ENCODE measurements at places on chromosomes 2 and 18.

DNA sequence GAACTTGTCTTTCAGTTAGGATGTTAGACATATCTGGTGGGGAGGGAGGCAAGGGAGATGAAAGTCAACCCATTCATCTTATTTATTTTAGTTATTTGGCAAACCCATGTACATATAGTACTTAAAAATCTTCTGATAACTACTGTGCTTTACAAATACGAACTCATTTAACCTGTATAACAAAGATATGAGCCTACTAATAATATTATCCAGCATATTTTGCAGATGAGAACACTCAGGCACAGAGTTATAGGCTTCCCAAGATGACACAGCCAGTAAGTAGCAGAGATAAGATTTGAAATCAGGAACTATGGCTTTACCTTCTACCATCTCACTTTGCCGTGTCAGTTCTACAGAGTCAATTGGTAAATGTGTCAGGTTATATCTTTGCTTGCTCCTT lies 262.6 kb upstream of the DOK6 start:
- no peak for DNase-seq

- DNase-seq, result no peak
Observed at GRCh38 chr18:56952026-56952425, 194.9 kb upstream of the BOD1L2 start.

- no peak for DNase-seq
Observed at GRCh38 chr2:41913921-41914609, 133.8 kb upstream of the PKDCC start.

- no peak for DNase-seq
Observed at GRCh38 chr2:52861596-52861995, 906.0 kb upstream of the CHAC2 start.

GRCh38 chr18:43079422-43079821 lies 36.1 kb downstream of the RIT2 start:
- no peak for DNase-seq

DNA sequence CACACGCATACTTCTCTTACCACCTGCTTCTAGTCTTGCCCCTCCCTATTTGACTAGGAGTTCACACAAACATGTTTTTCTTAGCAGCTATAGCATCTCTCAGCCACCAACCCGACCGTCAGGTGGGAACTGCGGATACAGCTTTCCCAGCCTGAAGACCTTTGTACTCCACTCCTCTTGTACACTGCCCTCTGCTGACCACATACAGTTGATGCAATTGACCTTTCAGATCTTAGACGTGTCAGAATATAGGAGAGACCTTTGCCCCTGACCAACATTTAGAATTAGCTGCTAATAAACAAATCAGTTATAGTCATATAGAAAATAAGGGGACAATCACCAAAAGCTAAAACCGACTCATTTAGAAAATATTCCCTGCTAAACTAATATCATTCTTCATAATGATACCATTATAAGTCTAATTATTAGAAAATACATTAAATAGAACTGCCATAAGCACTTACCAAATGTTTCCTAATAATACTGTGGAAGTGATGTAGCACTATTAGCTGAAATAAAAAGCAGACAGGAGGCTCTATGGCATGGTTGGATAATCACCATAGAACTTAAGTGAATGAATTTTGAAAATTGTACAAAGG lies 208.4 kb downstream of the RAD51AP2 start:
- peak; percentile 66 for DNase-seq

GRCh38 chr2:178202927-178203326 lies 8.6 kb downstream of the OSBPL6 start:
- no peak for DNase-seq

DNA sequence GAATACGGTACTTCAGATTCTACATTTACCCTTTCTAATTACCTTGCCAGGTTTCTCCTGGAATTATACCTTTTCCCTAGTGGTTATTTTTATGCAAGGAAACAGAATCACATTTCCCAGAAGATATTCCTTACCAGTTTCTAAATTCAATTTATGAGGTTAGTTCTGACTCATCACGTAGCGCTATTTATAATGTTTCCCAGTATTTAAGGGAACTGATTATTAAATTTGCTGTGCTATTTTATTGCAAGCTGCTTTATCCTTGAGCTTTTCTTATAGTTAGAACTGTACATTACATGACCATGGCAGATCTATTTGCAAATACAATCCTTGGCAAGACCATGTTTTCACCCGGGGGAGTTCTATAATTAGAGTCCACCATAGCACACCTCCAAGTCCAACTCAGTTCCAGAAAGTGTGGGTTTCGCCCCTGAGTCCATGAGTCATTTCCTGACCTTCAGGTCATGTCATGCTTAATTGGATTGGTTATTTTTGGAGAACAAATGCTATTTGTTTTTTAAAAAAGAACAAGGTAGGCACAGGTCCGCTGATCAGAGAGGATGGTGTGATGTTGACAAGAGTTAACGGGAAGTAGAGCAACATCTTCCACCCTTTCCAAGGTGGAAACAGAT lies 126.6 kb downstream of the ZNF532 start:
- no peak for DNase-seq

GRCh38 chr18:6001867-6002266 lies 106.5 kb upstream of the TMEM200C start:
- DNase-seq, result no peak

GRCh38 chr2:130313812-130314334 lies 28.8 kb upstream of the IMP4 start:
- no peak for DNase-seq

GRCh38 chr2:68385220-68385906 lies 20.3 kb downstream of the PLEK start:
- peak; percentile 5 for DNase-seq

DNA sequence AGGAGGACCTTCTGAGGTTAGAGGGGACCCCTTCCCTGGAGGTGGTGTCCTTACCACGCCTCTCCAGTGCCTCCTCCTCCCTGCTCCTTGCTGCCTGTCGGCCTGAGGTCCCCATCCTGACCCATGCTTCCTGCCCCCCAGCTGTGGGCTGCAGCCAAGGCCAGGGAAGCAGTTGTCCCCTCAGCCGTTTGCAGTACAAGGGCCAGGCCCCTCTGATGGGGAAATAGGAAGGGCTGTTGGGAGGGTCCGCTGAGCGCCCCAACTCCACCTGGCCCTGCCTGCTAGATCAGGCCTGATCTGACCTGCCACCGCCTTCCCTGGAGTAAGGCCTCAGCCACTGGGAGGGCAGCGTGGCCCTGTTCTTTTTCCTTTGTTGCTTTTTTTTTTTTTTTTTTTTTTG lies 219.8 kb downstream of the KLHL29 start:
- no peak for DNase-seq

- DNase-seq, result no peak
Observed at GRCh38 chr2:96233436-96233835, 24.8 kb upstream of the STARD7 start.

- no peak for DNase-seq
Observed at GRCh38 chr2:47375307-47375706, 27.6 kb upstream of the MSH2 start.

GRCh38 chr18:55246278-55246677 lies 287.0 kb upstream of the CCDC68 start:
- DNase-seq, result no peak

- no peak for DNase-seq
Observed at GRCh38 chr2:157386247-157386646, 57.6 kb downstream of the CYTIP start.

All from RKO (cell line).